ENCODE measurements at places on chromosomes 7 and 10.

- ATAC-seq: no peak
These were observed 950.8 kb upstream of the C7orf33 start for GRCh38 chr7:147639751-147640150.

- no peak for ATAC-seq
These were observed 48.8 kb upstream of the CHST15 start for GRCh38 chr10:124142006-124142739.

DNA sequence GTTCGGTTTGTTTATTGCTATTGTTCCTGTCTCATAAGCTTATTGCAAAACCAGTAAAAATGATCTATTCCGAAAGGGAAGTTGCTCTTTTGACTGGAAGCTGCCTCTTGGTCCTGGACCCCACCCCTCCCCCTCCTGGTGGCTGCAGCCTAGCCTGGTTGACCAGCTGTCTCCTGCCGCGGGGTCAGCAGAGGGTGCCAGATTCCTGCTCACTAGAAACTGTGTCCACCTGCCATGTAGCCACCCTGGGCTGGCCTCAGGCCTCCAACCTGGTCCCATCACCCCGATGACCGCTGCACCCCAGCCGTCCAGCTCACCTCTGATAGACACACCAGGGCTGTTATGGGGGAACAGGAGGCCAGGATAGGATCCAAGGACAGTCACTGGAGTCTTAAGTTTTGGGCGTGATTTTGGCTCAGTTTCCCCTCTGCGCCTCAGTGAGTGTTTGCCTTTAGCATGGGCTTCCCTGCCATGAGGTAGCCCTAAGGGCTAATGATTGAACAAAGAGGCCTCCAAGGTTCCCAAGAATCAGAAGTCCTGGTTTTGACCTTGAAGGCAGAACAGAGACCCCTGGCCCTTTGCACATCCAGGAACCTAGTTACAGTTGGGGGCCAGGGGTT is 32.9 kb upstream of the SLF2 start:
- ATAC-seq: no peak

- no peak for ATAC-seq
These were observed 451.7 kb upstream of the FOXK1 start for GRCh38 chr7:4230352-4230751.

DNA sequence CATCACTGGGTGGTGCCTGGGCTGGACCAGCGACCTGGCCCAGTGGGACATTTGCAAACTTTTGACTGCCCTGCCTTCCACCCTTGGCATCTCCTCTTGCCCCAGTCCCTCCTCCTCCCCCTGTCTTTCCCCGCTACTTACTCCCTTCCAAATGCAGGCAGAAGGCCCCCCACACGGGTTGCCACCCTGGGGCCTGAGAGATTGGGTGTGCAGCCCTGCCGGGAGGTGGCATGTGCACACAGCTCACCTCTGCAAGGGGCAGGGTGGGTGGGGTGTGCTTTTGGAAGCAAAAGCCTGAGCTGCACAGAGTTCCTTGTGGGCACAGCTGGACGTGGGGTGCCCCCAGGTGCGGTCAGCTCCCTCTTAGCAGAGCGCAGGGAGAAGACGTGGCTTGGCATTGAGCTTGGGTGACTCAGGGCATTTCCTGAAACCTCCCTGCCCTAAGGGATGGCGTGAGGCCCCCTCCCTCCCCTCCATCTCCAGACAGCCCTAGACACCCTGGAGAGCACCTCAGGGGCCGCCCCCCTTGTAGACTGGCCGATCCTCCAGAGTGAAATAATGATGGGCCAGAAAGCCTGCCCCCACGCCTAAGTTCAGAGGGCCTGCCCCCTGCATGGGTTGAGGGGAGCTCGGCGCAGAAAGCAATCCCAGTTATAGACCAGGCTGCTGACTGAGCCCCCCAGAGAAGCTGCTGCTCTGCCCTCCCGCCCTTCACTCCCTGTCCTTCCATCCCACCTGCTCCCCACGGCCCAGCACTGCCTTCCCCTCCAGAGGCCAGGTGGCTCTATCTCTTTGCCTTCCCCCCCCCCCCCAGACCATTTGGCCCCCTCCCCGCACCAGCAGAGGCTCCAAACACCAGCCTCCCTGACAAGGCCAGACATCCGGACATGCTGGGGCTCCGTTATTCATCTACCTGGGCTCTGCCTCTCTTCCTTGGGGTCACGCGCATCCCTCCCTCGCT is 2.3 kb upstream of the SHH start:
- ATAC-seq: no peak

GRCh38 chr10:52623761-52624160 is 148.8 kb downstream of the MBL2 start:
- no peak for ATAC-seq

DNA sequence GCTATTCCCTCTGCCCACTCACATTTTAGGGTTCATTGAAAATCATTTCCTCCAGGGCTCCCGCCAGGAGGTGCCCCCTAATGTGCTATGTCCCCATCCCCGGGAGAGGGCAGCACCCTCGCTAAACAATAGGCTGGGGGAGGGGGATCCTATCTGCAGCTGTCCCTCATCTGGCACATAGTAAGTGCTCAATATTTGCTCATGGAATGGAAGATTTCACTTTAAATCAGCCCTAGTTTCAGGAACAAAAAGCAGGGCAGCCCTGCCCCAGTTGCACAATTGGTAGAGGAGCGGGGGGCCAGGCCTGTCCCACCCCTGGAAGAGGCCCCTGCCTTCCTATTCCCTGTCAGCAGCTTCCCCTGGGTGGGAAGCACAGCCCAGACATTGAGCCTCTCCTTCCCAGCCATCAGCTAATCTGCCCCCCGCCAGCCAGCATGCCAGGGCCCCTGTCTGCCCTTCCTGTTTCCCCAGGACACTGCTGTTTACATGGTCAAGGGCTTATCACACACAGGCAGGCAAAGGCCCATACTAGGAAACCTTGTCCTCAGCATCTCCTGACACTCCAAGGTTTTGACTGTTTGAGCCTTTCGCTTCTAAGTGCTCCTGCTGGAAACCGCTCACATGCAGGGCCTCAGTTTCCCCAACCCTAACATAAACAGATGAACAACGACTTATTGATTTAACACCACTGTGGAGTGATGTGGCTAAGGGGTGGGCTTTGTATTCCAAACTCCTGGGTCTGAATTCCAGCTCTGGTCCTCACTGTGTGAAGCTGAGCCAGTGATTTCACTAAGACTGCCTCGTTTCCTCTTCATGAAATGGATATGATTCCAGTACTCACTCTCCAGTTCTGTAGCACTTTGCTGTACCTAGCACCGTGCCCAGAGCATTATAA is 130.7 kb upstream of the ZMIZ1 start:
- ATAC-seq: no peak

DNA sequence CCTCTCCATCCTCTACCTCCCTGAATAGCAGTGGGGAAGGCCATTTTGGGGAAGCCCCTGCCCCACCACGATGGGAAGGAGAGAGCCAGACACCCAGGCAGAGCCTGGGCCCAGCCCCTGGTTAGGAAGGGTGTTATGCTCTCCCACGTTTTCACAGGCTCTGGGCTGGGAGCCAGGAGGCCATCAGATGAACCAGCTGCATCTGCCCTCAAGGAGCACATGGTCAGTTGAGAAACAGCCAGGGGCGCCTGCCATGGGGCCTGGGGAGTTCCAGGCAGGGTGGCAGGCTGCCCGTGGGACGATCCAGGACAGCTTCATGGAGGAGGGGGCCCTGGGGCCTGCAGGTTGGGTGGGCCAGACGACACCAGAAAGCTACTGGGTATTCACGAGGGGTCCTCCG is 47.5 kb downstream of the CAMK2B start:
- ATAC-seq: no peak

GRCh38 chr7:94602181-94602580 is 53.8 kb downstream of the SGCE start:
- no peak for ATAC-seq

- no peak for ATAC-seq
These were observed 10.5 kb upstream of the TTYH3 start for GRCh38 chr7:2621061-2621828.

GRCh38 chr7:150435390-150436073 is 14.9 kb upstream of the GIMAP8 start:
- ATAC-seq: peak; percentile 57

- ATAC-seq: no peak
These were observed 31.7 kb upstream of the C10orf90 start for GRCh38 chr10:126702181-126702580.

DNA sequence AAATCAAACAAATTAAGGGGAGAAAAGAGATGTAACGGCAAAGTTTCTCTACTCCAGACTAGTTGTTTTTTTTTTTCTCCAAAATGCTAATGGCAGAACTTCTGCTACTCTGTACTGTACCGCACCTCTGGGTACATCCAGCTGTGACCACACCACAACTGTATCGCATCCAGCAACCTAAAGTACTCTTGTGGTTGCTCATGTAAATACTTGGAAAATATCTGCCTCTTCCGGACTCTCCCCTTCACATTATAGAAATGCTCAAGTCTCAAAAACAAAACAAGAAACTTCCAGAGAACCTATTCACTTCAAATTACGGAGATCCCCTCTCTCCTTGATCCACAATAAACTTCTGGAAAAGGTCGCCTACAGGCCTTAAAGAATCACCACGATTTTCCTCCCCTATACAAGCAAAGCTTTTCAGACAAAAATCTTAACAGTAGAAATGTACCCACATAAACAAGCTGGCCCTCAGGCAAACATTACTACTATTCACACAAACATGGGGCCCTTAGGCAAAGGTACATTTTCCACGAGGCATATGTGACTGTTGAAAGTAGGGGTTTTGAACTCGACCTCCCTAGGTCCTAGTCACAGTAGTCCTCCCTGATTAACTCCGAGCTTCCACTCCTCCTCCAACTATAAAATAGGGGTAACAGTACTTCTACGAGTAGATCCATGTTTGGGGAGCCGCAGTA is 222.9 kb upstream of the MKLN1 start:
- no peak for ATAC-seq

GRCh38 chr10:70052462-70053217 is at the start of gene MACROH2A2:
MACROH2A2 (plus strand) TSS chr10:70052846; CDS start chr10:70075659, 22,813 bp downstream.
- no peak for ATAC-seq

DNA sequence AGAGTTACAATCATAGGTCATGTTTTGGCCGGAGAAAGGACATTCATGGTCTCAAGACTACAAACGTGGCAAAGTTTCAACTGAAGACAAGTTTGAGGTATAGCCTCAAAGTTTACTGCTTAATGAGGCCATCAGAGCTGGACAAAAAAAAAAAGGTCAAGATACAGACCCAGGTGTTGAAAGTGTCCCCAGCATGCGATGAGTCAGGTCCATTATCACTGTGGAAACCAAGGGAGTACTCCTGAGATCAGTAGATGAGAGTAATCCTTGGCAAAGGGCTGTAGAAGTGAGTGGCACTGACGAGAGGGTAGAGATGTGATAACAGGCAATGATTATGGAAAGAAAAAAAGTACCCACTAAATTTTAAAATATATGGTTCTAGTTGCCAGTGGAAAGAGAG is 80.1 kb upstream of the LRRN3 start:
- no peak for ATAC-seq

GRCh38 chr7:106613848-106614560 is 47.0 kb downstream of the CCDC71L start:
- no peak for ATAC-seq

DNA sequence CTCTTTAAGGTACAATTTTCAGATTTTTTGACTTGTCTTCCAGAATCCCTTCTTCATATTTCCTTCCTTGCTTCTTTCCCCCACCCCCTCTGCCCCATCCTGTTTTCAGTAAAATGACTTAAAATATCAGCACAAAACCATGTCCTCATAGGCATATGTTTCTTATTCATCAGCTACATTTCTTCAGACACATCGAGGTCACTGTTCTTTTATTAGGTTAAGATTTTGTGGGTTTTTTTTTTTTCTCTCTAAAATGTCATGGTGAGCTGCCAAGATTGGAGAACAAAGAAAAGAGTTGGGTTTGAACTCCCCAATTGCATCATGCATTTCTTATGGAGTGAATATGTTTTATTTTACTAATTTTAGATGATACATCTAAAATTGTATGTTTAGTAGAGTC is 35.8 kb downstream of the LAMB4 start:
- no peak for ATAC-seq

DNA sequence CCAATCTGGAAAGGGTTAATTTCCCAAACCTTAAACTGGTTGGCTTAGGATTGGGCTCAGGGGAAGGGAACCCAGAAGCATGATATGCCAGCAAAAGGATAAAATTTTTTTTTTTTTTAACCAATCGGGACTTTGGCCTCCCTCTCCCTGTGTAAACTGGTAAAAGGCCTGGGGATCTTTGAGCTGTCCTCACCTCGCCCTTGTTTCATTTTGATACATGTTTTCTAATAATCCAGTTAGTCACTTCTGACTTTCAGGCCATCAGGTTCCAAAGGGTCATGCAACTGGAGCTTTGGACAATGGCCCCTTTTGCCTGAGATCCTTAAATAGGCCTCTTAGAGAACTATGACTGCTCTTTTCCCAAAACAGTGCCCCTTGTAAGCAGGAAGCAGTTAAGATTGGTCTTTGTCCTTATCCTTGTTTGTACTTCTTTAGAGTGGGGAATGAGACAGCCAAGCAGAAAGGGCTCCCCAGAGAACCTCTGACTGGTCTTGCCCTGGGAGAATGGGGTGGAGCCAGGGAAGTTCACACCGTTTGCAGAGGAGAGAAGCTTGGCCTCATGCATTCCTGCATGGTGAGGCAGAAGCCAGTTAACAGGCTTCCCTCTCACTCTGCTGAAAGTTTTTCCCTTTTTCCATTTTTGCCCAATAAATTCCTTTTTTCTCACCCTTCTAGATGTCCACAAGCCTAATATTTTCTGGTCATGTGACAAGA is 424.2 kb upstream of the CNTNAP2 start:
- no peak for ATAC-seq

DNA sequence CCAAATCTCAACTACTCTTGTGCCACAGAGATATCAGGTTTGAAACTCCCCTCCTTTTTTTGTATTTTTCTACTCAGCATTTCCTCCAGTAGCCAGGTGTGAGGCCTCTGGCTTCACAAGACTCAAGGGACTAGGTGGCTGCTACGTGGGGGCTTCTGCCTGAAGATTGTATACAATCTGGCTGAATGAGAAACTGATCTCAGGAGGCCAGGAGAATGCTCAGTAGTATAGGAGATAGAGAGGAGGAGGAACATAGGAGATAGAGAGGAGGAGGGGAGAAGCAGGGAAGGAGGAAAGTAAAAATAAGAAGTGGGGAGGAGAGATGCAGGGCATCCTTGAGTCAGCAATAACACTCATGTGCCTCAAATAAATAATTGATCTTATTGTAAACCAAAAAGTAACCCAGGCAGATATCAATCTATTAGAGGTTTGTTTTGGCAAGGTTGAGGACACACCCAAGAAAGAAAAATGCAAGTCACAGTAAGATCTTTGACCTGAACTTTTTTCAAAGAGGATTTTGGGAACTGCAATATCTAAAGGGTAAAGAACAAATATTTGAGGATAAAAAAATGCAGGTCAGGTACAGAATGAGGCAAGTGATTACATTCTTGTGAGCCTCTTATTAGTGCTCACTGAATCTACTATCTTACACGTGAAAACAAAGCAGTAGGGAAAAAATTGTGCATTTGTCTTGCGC is 36.8 kb downstream of the AKR1C8 start:
- no peak for ATAC-seq

GRCh38 chr7:120949998-120950538 is 509 bp upstream of the ING3 start:
- ATAC-seq: no peak

- ATAC-seq: no peak
These were observed 73.7 kb downstream of the FOXL3 start for GRCh38 chr7:363626-364025.

GRCh38 chr7:24216576-24217125 is 67.3 kb upstream of the NPY start:
- no peak for ATAC-seq
